ENCODE measurements at places on chromosomes 11 and 22.

GRCh38 chr11:7645206-7645605 is 28.1 kb downstream of the CYB5R2 start:
- DNase-seq, result no peak

DNA sequence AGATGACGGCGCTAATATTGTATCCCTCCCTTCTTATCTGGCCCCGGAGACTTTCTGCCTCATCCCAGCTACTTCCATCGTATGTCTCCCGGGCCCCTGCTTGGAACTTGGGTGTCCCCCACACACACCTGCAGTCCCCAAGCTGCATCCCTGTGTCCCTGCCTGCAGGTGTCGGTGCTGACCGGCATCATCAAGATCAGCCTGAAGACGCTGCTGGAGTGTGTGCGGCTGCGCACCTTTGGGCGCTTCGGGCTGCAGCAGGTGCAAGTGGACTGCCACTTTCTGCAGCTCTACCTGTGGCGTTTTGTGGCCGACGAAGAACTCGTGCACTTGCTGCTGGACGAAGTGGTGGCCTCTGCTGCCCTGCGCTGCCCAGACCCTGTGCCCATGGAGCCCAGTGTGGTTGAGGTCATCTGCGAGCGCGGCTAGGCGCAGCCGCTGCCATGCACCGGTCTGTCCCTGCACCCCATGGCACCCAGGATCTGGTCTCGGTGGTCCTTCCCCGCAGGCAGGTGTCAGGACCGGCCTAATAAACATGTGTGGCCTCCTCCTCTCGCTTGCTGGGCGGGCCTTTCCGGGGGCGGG is 421 bp upstream of the TM7SF2 start:
- DNase-seq, result no peak

GRCh38 chr11:118438314-118438931 is 2.1 kb downstream of the KMT2A start:
- no peak for DNase-seq

GRCh38 chr11:15490535-15490934 is 375.8 kb downstream of the INSC start:
- no peak for DNase-seq

GRCh38 chr11:107621081-107621480 is 30.1 kb downstream of the ELMOD1 start:
- no peak for DNase-seq

DNA sequence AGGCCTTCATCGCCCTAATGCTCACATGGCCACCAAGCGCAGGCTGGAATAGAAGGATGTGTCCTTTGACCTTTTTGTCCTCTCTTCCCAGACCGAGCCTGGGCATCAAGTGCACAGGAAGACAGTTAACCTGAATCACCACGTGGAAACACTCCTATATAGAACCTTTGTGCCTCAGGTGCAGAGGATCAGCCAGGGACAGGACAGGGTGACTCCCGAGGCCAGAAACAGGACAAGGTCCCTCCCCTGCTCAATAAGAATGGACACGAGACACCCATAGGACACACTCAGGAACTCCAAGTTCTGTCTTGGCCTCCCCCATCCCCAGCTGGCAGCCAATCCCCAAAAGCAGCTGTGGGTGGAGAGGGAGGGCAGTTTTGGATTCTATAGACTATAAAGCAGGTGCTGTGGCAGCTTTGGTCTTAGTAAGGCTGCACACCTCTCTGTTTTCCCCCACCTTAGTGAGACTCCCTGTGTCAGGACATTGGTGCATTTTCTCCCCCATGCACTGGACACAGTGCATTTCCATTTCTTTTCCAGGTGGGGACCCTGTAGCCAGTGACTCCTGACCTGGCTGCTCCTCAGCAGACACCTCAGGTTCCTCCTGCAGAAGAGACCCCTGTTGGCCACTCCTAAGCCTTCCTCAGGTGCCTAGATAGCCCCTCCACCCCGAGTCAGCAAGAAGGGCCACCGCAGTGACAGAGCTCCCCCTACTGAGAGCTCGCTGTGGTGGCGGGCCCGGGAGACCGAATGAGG is 43.6 kb upstream of the POU2AF1 start:
- DNase-seq, result peak; percentile 3

GRCh38 chr11:57341250-57341808 is 3.2 kb downstream of the P2RX3 start:
- no peak for DNase-seq

DNA sequence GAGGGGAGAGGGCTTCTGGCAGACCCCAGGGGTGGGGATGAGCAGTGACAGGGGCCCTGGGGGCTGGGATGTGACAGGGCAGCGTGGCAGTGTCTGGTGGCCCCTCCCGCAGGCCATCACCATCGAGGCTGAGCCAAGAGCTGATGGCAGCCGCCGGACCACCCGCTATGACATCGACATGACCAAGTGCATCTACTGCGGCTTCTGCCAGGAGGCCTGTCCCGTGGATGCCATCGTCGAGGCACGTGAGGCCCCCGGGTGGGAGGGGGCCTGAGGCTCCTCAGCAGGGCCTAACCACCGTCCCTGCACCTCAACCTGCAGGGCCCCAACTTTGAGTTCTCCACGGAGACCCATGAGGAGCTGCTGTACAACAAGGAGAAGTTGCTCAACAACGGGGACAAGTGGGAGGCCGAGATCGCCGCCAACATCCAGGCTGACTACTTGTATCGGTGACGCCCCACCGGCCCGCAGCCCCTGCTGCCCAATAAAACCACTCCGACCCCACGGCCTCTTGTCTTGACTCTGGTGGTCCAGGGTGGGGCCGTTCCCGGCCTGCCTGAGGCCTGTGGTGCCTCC is 2.6 kb upstream of the TCIRG1 start:
- no peak for DNase-seq

GRCh38 chr11:843086-843734 is 558 bp downstream of the TSPAN4 start:
- DNase-seq, result no peak

DNA sequence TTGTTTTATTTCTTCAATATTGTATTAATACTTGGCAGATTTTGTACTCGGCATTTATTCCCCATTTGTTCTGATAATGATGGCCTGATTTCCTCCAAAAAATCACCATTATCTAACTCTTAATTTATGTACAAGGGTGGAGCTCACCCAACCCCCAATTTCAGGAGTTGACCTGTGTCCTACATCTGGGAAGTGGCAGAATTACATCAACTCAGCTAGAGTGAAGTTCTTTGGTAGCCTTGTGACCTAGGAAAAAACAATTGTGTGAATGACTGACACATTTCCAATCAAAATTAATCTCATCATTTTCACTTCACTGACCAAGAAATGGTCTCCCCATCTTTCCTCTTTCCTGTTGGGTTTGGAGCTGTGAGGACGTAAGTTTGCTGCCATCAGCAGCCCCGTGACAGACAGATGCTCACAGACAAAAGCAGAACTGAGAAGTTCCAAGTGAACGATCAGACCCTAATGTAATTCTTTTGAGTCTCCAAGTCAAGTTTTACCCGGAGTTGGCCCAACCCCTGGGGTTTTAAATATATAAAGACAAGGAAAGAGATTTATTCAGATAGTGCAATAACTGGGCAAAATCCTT is 16.6 kb upstream of the MS4A6E start:
- no peak for DNase-seq

- DNase-seq, result no peak
Observed at GRCh38 chr22:22759889-22760546, 115.6 kb downstream of the GGTLC2 start.

- DNase-seq, result peak; percentile 84
Observed at GRCh38 chr11:44725016-44725685, 1.6 kb upstream of the TSPAN18 start.

GRCh38 chr11:102276362-102276761 is 40.9 kb upstream of the BIRC3 start:
- DNase-seq, result no peak

DNA sequence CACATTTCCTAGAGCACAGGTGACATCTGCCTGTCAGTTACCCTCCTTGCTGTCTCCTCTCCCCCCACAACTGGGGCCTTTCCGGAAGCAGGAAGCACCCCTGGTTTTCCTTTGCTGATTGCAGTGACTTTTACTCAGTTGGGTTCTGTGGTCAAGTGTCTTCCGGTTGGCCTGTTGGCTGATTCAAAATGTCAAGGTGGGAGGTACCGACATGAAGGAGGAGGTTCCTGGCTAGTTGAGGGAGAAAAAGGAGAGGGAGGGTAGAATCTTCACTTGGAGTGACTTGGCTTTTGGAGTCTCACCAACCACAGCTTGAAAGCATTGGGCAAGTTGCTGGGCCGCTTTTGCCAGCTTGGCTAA is 9.3 kb upstream of the ADAMTS15 start:
- DNase-seq, result no peak

GRCh38 chr11:78132475-78132874 is 7.0 kb downstream of the ALG8 start:
- no peak for DNase-seq

GRCh38 chr22:26139310-26139709 is 30.0 kb upstream of the SEZ6L start:
- DNase-seq, result no peak

DNA sequence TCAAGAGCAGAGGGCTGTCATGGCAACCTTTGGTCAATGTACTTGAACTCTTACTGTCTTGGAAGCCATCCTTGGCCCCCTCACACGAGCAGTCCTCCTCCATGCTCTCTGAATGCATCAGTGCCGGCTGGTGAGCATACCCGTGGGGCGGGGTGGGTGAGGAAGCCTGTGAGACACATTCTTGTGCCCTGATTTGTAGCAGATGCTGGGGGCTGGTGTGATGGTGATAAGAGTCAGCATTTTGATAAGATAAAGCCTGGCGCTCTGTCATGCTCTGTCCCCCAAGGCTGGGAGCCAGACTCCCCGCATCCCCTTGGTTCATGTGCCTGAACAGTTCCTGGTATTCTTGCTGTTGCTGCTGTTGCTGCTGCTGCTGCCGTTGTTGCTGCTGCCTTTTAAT is 20.5 kb upstream of the APOA1 start:
- no peak for DNase-seq

- no peak for DNase-seq
Observed at GRCh38 chr22:39466228-39467006, 9.6 kb downstream of the MGAT3 start.

DNA sequence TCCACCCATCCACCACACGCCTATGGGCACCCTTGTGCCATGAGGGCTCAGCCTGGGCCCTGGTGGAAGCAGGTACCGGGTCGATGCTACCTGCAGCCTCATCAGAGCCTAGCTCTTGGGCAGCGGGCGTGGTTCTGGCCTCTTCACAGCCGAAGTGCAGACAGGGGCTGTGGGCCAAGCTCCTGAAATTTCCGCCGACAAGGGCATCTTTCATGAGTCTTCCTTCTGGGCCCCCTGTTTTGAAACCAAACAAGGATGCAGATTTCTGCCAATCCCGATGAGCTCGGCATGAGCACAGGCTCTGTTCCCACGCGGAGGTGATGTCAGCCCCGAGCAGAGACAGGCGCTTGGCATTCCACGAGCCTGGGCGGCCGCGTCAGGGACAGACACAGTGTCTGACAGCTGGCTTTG is 22.6 kb upstream of the MGAT3 start:
- DNase-seq, result no peak

- DNase-seq, result peak; percentile 77
Observed at GRCh38 chr11:126917531-126918204, 82.9 kb downstream of the KIRREL3 start.

GRCh38 chr22:47018010-47018910 is 255.8 kb downstream of the TBC1D22A start:
- DNase-seq, result no peak

DNA sequence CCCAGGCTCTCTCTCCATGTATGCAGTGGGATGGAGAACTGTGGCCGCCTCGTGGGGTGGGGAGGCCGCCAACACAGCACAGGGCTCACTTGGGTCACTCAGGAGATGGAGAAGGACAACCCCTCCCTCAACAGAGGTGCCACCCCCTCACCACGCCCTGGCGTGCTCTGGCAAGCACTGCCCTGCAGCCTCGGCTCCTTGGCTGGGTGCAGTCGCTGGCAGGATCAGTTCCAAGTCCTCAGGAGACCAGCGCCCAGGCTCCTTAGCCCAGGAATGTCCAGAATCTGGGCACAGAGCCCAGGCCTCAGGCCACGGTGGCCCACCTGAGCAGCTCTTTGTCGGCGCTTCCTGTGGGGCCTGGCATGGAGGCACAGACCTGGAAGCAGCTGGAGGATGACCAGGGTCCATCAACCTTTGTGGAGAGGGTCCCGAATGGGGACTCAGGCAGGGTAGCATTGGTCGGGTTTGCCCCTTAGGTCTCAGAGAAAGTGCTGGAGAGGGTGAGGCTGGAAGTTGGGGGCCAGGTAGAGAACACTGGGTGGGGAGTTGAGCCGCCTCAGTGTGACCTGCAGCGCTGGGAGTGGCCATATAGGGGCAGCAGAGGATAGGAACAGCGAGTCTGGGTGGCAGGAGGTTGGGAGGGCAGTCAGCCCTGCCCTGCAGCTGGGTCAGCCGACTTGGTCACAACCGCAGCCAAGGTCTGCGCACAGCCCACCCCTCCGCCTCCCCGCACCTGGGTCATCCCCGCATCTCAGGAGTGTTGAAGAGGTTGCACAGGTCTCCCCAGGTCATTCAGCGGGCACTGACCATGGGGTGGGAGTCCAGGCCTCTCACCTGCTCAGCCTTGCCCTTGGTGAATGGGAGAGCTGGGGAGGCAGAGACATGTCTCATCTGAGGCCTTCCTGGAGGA is 8.2 kb downstream of the SUSD2 start:
- peak; percentile 69 for DNase-seq

All from kidney capillary endothelial cell (primary cell).